Activated CD8-positive, alpha-beta memory T cell treated with anti-CD3 and anti-CD28 coated beads for 36 hours (primary cell): ENCODE measurements at places on chromosomes 2 and 18. TPM values are rescaled to one million over a fixed set of nuclear protein-coding genes. Genes with fewer than 3 reads are reported as not detected.

Gene ADAM23
- total RNA-seq, result 0.57 TPM

Gene ZSWIM2
- not detected for total RNA-seq

Gene IMMT
- total RNA-seq, result 153 TPM

Gene SDC1
- total RNA-seq, result 0.13 TPM

Gene DYTN
- total RNA-seq, result not detected

Gene ASB18
- total RNA-seq, result not detected

Gene C18orf63
- not detected for total RNA-seq

Gene NPAS2
- 2.6 TPM for total RNA-seq

Gene GREB1
- total RNA-seq, result 0.86 TPM

Gene BMP10
- total RNA-seq, result not detected

Gene FIGLA
- not detected for total RNA-seq

Gene CRYBA2
- not detected for total RNA-seq

Gene TIGD1
- total RNA-seq, result 6.3 TPM

Gene CCDC85A
- not detected for total RNA-seq

Gene LYPD1
- total RNA-seq, result not detected

Gene GNLY
- 22.1 TPM for total RNA-seq

Gene WNT6
- total RNA-seq, result 0.13 TPM

Gene TEKT4
- total RNA-seq, result not detected

Gene SKOR2
- total RNA-seq, result not detected

Gene IL36G
- not detected for total RNA-seq

Gene ACSL3
- 46.2 TPM for total RNA-seq

Gene CCDC102B
- 0.90 TPM for total RNA-seq

Gene CCDC141
- total RNA-seq, result 1.5 TPM

Gene FN1
- total RNA-seq, result 0.08 TPM

Gene M1AP
- total RNA-seq, result not detected

Gene RAB6C
- total RNA-seq, result 0.06 TPM

Gene WDR54
- total RNA-seq, result 102 TPM

Gene ADD2
- 2.0 TPM for total RNA-seq

Gene ANKRD23
- 3.9 TPM for total RNA-seq

Gene MERTK
- 0.51 TPM for total RNA-seq

Gene C2orf80
- total RNA-seq, result not detected

Gene MCFD2
- total RNA-seq, result 42.7 TPM

Gene SEMA4C
- 11.9 TPM for total RNA-seq

Gene LRRTM4
- not detected for total RNA-seq

Gene ZNF396
- 1.1 TPM for total RNA-seq

Gene TRMT61B
- 19.6 TPM for total RNA-seq

Gene ING5
- 44.2 TPM for total RNA-seq

Gene ZBTB7C
- total RNA-seq, result 0.06 TPM

Gene GYPC
- 143 TPM for total RNA-seq

Gene MZT2A
- 156 TPM for total RNA-seq

Gene SLC8A1
- total RNA-seq, result 0.23 TPM

Gene MROH2A
- total RNA-seq, result not detected

Gene UCN
- 1.1 TPM for total RNA-seq

Gene TEX44
- not detected for total RNA-seq
